Colonic mucosa (tissue), 4 donors: ENCODE measurements at places on chromosomes 6 and 20. TPM values are rescaled to one million over a fixed set of nuclear protein-coding genes. Genes with fewer than 3 reads are reported as not detected.

DNA sequence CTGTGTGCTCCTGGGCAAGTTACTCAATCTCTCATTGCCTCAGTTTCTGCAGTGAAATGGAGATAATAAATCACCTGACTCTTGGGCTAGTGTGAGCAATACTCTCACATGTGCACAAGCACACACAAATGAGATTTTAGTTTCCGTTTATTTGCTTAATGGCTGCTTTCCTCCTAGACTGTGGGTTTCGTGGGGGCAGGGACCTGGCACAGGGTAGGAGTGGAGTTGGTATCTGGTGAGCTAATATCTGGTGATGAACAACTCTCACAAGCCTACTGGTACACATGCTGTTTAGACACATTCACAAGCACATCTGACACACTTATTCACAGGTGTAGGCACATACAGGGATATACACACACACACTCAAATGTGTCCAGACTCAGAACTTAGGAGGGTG, 73.8 kb downstream of the TOX2 start:
- no peaks in the 10 kb centered on the region for H3K36me3 ChIP-seq
- H3K4me3 ChIP-seq, result no peak overlapping the region
- no peak for DNase-seq
- no peak overlapping the region for H3K27ac ChIP-seq
- H3K4me1 ChIP-seq, result peaks cover 4% of the 10 kb centered on the region
- no peaks in the 10 kb centered on the region for H3K27me3 ChIP-seq

DNA sequence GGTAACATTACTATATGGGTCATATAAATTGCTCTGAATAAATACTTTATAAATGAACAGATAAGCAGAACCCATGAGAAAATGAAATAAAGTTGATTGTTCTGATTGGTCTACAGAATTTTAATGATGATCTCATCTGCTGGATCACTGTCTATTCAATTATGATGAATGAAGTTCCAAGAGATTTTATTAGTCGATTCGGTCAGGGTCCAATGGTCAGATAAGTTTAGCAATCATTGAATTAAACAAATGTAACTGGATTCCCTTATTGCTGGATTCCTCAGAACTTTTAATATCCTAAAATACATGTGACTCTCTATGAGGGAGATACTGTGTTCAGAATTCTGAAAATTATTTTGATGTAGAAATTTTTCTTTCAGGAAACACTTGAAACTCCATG, 715.2 kb downstream of the EPM2A start:
- no peak overlapping the region for H3K27ac ChIP-seq
- no peak for DNase-seq
- no peaks in the 10 kb centered on the region for H3K36me3 ChIP-seq
- H3K27me3 ChIP-seq, result no peaks in the 10 kb centered on the region

- no peak overlapping the region for H3K4me3 ChIP-seq
- H3K4me1 ChIP-seq, result no peaks in the 10 kb centered on the region
- no peak for DNase-seq
- H3K36me3 ChIP-seq, result no peaks in the 10 kb centered on the region
- no peak overlapping the region for H3K27ac ChIP-seq
These were observed 8.9 kb upstream of the CDSN start for GRCh38 chr6:31129130-31129529.

GRCh38 chr6:22926790-22927354, 357.5 kb downstream of the HDGFL1 start:
- no peaks in the 10 kb centered on the region for H3K4me1 ChIP-seq
- H3K36me3 ChIP-seq, result no peaks in the 10 kb centered on the region
- H3K4me3 ChIP-seq, result no peak overlapping the region
- no peak overlapping the region for H3K27ac ChIP-seq
- no peaks in the 10 kb centered on the region for H3K27me3 ChIP-seq

- H3K4me1 ChIP-seq, result no peaks in the 10 kb centered on the region
- no peaks in the 10 kb centered on the region for H3K27me3 ChIP-seq
- no peaks in the 10 kb centered on the region for H3K36me3 ChIP-seq
- no peak overlapping the region for H3K27ac ChIP-seq
- DNase-seq, result no peak
These were observed 128.2 kb upstream of the CDH4 start for GRCh38 chr20:61123751-61124368.

GRCh38 chr6:4093288-4093687, 14.4 kb upstream of the FAM217A start:
- H3K27ac ChIP-seq, result no peak overlapping the region
- DNase-seq, result no peak
- no peaks in the 10 kb centered on the region for H3K27me3 ChIP-seq
- H3K4me1 ChIP-seq, result no peaks in the 10 kb centered on the region

- H3K36me3 ChIP-seq, result no peaks in the 10 kb centered on the region
- H3K27me3 ChIP-seq, result no peaks in the 10 kb centered on the region
- no peaks in the 10 kb centered on the region for H3K4me1 ChIP-seq
- no peak overlapping the region for H3K27ac ChIP-seq
- no peak for DNase-seq
These were observed 637.6 kb downstream of the RNF144B start for GRCh38 chr6:19024737-19025136.

DNA sequence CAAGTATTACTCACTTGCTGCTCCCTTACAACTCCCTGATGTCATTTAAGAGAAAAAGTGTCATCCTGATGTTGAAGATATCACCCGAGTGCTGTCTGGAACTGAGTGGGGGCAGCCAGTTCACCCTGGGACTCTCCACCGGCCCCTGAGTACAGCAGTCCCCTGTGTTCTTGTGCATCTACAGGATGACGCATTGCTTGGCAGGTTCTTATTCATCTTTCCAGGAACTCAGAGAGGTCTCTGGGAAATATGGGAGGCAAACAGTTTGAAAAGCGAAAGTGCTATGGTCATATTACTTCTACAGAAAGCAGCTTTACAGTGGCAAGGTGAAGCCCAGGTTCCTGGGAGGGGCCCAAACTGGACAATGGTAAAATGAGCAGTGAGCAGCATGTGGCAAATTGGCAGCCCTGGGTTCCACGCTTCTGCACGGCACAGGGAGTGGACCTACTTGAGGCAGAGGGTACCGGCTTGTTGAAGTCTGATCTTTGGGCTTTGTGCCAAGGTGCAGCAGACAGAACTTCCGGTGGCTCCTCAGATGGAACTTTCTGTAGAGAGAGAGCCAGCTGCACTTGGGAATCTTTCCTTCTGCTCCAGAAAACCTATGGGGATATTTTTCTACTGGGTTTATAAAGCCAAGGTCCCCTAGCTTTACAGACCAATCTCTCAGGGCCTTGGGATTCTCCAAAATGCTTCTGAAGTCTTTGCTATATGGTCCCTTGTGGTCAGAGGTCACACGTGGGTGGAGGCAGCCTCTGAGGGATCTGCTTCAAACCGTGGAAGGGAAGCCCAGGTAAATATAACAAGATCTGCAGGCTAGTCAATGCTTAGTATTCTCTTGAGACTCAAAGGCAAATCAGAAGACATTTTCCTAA, 128.3 kb downstream of the MAP3K7 start:
- no peaks in the 10 kb centered on the region for H3K4me1 ChIP-seq
- H3K27ac ChIP-seq, result no peak overlapping the region
- no peak overlapping the region for H3K4me3 ChIP-seq
- H3K36me3 ChIP-seq, result no peaks in the 10 kb centered on the region
- H3K27me3 ChIP-seq, result no peaks in the 10 kb centered on the region
- no peak for DNase-seq

DNA sequence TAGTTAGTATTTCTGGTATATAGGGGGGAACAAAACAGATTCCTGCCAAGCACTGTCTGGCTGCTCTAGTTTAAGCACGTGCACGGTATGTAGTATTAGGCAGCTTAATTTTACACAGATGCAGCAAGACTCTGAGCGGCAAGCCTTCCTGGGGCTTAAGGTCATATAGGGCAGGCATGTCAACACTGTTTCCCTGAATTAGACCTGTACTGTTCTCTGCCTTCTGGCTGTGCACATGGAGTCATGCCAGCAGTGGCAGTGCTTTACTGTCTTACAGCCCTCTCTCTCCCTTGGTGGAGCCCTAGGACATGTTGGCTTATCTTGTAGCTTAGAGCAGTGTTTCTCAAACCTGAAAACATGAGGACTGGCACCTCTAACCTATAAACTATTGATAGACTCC, 56.6 kb downstream of the PHF20 start:
- H3K27me3 ChIP-seq, result no peaks in the 10 kb centered on the region
- H3K4me3 ChIP-seq, result no peak overlapping the region
- no peak for DNase-seq
- no peaks in the 10 kb centered on the region for H3K4me1 ChIP-seq

GRCh38 chr6:36463676-36464075, 20.9 kb downstream of the KCTD20 start:
- DNase-seq, result no peak
- H3K36me3 ChIP-seq, result no peaks in the 10 kb centered on the region
- H3K27me3 ChIP-seq, result no peaks in the 10 kb centered on the region
- H3K4me3 ChIP-seq, result no peak overlapping the region
- no peaks in the 10 kb centered on the region for H3K4me1 ChIP-seq

DNA sequence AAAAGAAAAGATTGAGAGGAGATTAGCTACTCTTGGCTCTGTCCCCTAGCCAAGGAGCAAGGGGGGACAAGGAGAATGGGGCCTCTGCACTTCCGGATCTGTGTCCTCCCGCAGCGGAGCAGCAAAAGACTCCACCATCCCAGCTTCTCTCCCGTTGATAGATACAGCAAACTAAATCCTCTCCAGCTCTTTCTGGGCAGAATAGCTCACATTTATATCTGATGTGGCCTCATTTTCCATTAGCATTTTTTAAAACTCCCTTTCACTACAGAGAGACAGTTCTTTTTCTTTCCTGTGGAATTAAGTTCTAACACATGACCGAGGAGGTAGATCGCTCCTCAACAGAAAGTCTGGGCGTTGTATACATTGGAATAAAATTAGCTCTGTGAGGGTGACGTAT, 260.9 kb upstream of the SOX4 start:
- H3K4me3 ChIP-seq, result no peak overlapping the region
- no peak for DNase-seq
- no peaks in the 10 kb centered on the region for H3K36me3 ChIP-seq
- H3K4me1 ChIP-seq, result no peaks in the 10 kb centered on the region

- H3K4me3 ChIP-seq, result no peak overlapping the region
- no peak for DNase-seq
- no peaks in the 10 kb centered on the region for H3K27me3 ChIP-seq
- H3K4me1 ChIP-seq, result no peaks in the 10 kb centered on the region
- H3K27ac ChIP-seq, result no peak overlapping the region
- H3K36me3 ChIP-seq, result no peaks in the 10 kb centered on the region
These were observed 610.5 kb downstream of the TFAP2B start for GRCh38 chr6:51429017-51429712.

GRCh38 chr20:61803915-61804751, 261.5 kb downstream of the TAF4 start:
- H3K36me3 ChIP-seq, result no peaks in the 10 kb centered on the region
- no peaks in the 10 kb centered on the region for H3K4me1 ChIP-seq
- no peak overlapping the region for H3K4me3 ChIP-seq
- no peak for DNase-seq
- H3K27me3 ChIP-seq, result no peaks in the 10 kb centered on the region
- H3K27ac ChIP-seq, result no peak overlapping the region

DNA sequence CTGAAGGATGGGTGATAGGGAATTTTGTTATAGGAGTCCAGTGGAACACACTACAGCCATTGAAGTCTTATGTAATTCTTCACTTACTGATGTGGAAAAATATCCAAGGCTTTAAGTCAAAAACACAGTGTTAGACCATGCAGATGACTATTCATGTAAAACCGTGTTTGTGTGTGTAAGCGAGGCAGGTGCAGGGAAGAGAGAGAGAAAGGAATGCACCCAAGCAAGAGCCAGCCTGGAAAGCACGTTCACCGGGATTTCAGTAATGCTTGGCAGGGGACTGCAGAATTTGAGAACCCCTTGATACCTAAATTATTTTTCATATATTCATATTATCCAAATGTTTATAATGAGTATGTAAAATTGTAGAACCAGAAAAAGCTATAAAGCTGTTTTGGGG, 17.9 kb downstream of the RALGAPA2 start:
- H3K27ac ChIP-seq, result no peak overlapping the region
- H3K4me3 ChIP-seq, result no peak overlapping the region
- H3K27me3 ChIP-seq, result no peaks in the 10 kb centered on the region
- no peaks in the 10 kb centered on the region for H3K36me3 ChIP-seq
- DNase-seq, result no peak

GRCh38 chr6:53441035-53441493, 92.3 kb upstream of the ELOVL5 start:
- no peak for DNase-seq
- H3K27me3 ChIP-seq, result no peaks in the 10 kb centered on the region
- H3K4me3 ChIP-seq, result no peak overlapping the region
- H3K27ac ChIP-seq, result no peak overlapping the region
- no peaks in the 10 kb centered on the region for H3K36me3 ChIP-seq

GRCh38 chr6:134472046-134472445, 154.1 kb upstream of the SGK1 start:
- no peak for DNase-seq
- no peak overlapping the region for H3K4me3 ChIP-seq
- no peaks in the 10 kb centered on the region for H3K36me3 ChIP-seq
- no peak overlapping the region for H3K27ac ChIP-seq
- H3K27me3 ChIP-seq, result no peaks in the 10 kb centered on the region

DNA sequence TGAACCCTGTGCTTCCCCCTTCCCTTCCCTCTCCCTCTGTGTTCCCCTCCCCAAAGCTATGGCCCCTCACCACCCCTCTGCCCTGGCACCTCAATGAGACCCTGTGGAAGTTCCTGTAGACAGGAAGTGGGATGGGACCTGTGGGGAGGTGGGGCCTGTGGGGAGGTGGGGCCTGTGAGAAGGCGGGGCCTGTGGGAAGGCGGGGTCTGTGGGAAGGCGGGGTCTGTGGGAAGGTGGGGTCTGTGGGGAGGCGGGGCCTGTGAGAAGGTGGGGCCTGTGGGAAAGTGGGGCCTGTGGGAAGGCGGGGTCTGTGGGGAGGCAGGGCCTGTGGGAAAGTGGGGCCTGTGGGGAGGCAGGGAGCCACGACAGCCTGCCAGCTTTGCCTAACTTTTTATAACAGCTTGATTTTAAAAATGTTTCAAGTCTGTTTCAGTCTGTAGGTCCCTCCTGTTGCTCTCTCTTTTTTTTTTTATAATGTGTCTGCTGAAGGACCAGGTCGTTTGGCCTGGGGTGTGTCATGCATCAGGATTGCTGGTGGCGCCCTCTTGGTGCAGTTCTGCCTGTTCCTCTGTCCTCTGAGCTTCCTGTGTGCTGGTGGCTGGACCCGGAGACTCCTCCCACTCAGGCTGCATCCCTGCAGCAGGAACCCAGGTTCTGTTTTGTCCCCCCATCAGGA, 70.5 kb upstream of the SLCO4A1 start:
- no peaks in the 10 kb centered on the region for H3K4me1 ChIP-seq
- no peak for DNase-seq
- no peaks in the 10 kb centered on the region for H3K27me3 ChIP-seq
- no peak overlapping the region for H3K27ac ChIP-seq

DNA sequence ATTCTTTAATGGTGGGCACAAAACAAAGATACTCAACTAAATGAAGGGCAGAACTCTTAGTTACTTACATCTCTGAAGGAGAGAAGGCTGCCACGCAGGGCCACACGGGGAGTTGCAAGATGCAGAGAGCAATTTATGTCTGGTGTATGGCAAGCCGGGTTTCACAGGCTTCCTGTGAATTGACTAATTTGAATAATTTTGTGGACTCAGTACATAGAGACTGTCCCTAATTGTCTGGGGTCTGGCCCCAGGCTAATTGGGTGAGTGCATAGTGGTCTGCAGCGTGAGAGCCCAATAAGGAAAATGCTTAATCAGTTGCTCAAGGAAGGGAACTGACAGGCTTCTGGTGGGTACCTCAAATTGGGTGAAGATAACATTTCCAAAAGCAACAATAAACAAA, 205.7 kb downstream of the OTOR start:
- no peaks in the 10 kb centered on the region for H3K4me1 ChIP-seq
- no peaks in the 10 kb centered on the region for H3K27me3 ChIP-seq
- H3K27ac ChIP-seq, result no peak overlapping the region
- H3K4me3 ChIP-seq, result no peak overlapping the region

The SNAI1 gene
- 0.59 TPM for total RNA-seq

The CST2 gene
- total RNA-seq, result not detected

The CPNE5 gene
- 8.0 TPM for total RNA-seq

The SIGLEC1 gene
- total RNA-seq, result 4.6 TPM

The MCCD1 gene
- total RNA-seq, result not detected

The GJA1 gene
- 8.2 TPM for total RNA-seq

The ZC2HC1B gene
- total RNA-seq, result not detected

The NRSN1 gene
- 0.64 TPM for total RNA-seq
